Psoas muscle (tissue), 8 donors: ENCODE measurements at places on chromosomes 4 and X. TPM values are rescaled to one million over a fixed set of nuclear protein-coding genes. Genes with fewer than 3 reads are reported as not detected.

- no peak for DNase-seq
Observed at GRCh38 chr4:132437117-132437516, 712.0 kb upstream of the PCDH10 start.

- DNase-seq = no peak
Observed at GRCh38 chrX:146707781-146708180, 101.8 kb upstream of the CXorf51B start.

The UGT2B17 gene
- not detected for total RNA-seq

DNA sequence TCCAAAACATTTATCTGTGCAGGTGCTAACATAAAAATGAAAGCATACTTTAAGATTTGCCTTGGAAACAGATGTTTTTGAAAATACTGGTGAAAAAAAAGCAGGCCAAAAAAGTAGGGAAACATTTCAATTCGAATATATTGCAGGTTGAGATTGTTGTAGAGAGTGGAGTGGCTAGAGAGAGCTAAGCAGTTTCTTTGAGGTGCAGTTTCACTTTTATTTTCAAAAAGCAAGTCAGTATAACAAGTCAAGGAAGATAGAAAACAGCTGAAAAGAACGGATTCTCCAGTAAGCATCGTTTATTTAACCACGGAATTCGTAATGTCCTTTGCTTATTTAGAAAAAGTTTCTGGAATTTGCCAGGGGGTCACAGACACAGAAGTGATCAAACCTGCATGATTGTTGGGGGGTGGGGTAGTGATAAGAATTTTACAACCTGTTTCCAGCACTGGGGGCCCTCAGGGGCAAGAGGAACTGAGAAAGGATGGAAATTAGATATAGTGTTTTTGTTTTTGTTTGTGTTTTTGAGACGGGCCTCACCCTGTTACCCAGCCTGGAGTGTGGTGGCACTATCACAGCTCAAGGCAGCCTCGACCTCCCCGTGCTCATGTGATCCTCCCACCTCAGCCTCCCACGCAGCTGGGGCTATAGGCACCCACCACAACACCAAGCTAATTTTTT, 175.0 kb downstream of the TENM3 start:
- DNase-seq = no peak

The RBBP7 gene
- total RNA-seq = 98.9 TPM

DNA sequence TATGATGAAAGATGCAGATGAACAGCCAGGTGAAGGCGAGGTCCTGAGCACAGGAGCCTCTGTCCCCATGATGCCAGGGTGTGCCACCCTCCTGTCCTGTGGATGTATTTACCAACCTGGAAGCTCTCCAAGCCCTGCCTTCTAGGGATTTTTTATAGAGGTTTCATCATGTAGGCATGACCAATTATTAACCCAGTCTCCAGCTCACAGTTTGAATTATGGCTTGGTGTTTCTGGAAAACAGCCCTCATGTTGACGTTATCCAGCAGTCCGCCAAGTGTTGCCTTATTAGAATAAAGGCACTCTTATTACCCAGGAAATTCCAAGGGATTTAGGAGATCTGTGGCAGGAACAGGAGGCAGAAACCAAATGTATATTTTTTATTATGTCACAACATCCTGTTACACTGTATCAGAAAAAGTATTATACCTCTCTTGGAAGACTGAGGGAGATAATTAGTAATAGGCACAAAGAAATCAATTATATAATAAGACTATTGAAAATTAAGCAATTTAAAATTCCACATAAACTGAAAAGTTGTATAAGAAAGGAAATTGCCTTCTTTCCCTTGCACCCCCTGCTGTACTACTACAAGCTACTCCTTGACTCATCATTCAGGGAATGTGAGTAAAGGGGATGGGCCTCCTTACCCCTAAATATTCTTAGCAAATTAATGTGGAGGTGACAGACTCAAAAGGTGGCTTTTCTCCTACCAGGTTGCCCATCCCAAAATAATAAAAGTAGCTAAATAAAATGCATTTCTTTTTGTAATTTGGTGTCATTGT, 129.6 kb downstream of the ZNF330 start:
- DNase-seq = no peak

DNA sequence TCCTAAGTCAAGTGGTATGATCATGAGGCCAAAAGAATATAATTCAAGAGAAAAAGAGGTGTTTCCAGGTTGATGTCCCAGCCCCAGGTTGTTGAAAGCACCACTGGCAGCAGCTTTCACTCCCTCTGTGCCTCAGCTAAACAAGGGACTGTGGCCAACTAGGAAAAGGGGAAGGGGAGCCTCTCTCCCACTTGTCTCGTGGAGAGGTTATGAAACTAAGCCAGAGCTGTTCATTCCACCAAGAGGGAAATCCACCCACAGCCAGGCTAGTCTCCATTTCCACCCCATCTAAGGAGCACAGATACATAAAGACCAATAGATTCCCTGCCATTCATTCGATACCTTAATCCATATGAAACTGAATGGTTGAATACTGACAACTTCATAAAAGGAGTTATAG, 8.1 kb downstream of the ANXA5 start:
- DNase-seq = no peak

- DNase-seq = peak; percentile 90
Observed at GRCh38 chrX:110317820-110318663, at the start of gene AMMECR1. Gene AMMECR1 (minus strand): TSS chrX:110318085. CDS start chrX:110318071, 14 bp downstream.

The ADH1C gene
- 3.2 TPM for total RNA-seq

DNA sequence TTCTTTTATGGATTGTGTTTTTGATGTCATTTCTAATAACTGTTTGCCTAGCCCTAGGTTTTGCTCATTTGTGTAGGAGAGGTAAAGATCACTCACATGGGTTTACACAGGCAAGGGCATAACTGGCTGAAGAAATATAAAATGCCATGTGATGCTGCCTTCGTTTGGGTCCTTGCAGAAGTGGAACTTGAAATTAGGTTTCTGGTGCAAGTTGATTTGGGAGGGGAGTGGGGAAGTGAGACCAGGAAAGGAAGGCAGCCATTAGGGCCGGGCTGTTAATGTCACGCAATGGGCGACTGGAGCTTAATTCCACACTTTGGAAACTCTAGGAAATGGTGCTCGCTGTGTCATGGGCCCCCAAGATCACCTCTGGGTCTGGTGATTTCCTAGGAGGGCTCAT, 14.5 kb downstream of the CLCN4 start:
- no peak for DNase-seq

DNA sequence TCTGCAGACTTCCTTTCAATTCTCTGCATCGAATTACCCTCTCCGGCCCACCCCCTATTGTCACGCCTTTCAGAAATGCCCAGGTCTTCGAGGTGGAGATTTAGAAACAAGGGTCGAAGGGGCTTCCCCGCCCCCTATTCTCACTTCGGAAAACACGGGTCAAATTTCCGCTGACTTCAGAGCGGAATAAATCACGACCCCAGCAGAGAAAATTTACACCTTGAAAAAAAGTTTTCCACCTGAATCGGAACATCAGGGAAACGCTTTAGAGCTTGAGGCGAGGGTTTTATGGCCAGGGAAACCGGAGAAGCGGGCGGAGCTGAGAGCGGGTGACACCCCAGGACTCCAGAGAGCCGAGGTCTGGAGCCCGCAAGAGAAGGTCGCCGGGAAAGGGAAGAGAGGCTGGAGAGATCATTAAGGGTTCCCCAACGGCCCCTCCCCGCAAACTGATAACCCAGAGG, 1.6 kb downstream of the SHISA3 start:
- DNase-seq = no peak

DNA sequence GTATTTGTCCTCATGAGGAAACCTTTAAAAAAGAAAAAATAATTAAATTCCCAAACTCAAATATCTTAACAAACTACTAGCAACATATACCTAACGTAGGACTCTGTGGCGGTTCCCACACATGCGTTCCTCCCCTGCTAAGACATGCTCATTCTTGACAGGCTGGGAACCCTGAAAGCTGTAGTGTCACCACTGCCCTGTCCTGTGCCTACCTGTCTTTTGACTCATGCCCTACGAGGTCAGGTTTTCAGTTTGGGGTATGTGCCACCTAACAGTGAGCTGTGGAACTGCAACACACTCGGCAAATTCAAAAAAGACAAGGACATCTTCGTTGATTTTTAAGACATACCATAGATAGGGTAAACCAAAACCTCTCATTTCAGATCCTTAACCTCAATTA, 17.8 kb downstream of the IDS start:
- no peak for DNase-seq

- DNase-seq = peak; percentile 18
Observed at GRCh38 chrX:110081740-110082139, 78.8 kb downstream of the TMEM164 start.

DNA sequence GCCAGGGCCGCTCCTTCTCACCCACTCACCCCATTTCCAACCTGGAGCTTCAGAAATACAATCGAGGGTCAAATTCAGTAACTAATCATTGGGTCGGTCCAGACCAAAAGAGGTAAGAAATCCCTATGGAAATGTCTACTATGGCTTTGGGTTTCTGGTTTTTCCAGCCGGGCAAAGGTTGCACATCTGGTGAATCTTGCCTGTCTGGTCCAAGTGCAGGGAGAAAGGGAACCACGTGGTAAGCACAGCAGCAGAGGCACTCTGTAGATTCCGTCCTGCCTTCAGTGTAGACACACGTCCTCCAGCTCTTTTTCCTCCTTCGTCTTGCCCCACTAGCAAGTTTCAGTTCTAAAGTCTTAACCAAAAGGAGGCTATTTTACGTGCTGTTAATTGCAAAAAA, 218.0 kb upstream of the JADE1 start:
- DNase-seq = no peak

The FAM47A gene
- total RNA-seq = not detected

DNA sequence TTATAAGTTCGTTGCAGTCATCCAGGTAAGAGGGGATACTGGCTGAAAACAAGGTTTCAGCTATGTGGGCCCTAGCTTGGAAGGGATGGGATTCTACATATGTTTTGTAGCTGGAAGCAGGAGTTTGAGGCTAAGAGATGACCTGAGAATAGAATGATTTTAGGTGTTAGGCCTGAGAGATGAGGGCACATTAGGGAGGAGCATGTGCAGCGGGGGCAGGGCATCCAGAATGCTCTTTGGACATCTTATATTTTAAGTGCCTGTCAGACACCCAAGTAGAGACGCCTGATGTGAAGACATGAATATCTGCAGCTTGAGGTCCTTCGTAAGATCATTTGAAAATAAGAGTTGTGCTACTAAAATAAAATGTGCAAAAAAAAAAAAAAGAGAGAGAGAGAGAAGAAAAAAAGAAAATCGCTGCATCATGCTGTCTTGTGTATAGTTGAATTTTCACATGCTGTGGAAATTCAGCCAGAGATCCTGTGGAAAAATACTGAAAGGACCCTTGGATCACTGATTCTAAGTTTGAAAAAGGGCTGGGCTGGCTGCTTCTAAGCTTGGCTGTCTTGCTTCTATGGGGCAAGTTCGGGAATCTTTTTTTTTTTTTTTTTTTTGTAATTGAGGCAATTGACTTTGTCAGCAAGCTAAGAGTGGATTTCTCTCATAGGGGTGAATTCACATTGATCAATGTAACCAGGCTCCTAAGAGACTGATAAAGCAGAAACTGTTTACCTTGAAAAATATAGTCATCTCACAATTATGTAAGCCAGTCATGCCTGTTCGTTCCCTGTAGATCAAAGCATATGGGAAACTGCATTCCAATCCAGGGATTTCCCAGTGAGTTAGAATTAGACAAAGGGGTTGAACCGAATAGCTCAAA, 341.0 kb upstream of the GATB start:
- DNase-seq = no peak

The WDR13 gene
- 110 TPM for total RNA-seq
